Activated naive CD8-positive, alpha-beta T cell treated with anti-CD3 and anti-CD28 coated beads, Interleukin-2, amount 50 U/mL, for 16 hours (primary cell): ENCODE measurements at places on chromosomes 7 and 10.
A peak's percentile ranks its signal among the peaks of the same experiment; 100 is the strongest.

DNA sequence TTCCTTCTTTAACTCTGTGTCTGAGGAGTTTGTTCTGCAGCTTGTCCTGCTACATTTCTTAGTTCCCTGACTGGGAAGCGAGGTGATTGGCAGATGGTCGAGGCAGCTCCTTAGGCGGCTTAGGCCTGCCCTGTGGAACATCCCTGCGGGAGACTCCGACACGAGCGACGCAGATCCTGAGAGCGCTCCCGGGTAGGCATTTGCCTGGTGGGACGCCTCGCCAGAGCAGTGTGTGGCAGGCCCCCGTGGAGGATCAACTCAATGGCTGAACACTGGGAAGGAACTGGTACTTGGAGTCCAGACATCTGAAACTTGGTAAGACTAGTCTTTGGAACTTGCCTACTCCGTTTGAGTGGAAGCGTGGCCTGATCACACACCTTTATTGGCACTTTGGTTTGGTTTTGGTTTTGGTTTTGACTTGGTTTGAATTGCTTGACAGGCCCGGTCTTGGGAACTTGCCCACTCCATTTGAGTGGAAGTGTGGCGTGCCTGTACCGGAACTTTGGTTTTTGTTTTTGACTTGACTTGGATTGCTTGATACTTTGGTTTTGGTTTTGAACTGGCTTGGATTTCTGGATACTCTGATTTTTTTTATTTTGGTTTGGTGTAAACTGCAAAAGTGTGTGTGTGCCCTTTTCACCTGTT, 42.6 kb downstream of the MAP3K8 start:
- no peak for DNase-seq

DNA sequence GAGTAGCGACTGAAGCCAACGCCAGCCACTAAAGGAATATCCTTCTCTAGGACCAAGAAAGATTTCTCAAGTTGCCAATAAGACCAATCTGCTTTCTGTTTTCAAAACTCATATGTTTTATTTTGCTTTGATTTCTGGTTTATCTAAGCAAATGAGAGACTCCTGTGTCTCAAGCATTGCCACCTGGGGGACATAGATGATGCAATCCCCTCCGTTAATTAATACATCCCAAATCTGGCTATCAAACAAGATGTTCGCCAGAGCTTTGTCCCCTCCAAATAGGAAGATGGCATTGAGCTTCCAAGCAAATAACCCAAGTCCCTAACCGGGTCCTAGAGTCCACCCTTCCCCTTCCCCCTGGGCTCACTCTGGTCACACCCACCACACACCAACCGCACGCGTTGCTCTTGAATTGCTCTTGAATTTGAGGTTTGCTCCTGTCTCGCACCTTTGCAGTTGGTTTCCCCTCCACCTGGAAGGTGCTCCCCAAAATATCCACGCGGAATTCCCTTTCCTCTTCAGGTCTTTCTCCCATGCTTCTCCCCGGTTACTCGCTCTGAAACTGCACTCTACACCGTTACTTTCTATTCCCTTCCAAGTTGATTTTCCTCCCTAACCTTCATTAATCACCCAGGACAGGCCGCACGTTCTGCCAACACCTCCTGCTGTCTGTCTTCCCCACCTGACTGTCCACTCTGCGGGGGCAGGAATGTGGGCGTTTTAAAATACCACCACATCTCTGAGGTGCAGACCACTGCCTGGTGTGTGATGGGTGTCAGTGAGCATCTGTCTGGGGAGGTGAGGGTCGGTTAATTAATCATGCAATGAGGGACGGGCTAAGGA, 64.1 kb upstream of the RNF32 start:
- DNase-seq, result no peak

DNA sequence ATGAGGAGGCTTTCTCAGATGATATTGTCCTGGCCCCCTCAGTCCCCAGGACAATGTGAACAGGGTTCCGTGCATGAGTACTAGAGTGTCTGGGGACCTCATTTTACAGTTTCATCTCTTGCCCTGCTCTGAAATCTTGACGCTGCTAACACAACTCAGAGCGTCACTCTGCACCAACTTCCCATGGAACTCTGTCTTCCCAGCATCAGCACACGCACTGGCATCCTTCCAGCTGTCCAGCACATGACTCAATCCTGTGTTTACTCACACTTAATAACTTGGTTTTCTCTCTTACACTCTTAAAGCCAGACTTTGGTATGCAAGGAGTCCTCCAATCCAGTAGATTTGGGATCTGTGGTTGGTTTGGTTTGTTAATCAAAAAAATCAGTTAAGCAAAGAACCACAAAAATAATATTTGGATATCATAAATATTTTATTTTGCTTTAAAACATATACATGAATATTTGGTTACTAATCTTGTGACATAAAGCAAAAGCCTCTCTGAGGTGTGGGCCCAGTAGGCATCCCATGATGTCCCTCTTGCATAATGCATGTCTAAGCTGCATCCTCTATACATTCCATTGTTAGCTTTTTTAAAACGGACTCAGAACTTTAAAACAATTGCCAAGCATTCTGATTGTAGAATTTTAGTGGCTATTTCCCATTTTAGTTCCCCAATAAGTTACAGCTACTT, 131.0 kb downstream of the CXCL12 start:
- DNase-seq, result no peak

DNA sequence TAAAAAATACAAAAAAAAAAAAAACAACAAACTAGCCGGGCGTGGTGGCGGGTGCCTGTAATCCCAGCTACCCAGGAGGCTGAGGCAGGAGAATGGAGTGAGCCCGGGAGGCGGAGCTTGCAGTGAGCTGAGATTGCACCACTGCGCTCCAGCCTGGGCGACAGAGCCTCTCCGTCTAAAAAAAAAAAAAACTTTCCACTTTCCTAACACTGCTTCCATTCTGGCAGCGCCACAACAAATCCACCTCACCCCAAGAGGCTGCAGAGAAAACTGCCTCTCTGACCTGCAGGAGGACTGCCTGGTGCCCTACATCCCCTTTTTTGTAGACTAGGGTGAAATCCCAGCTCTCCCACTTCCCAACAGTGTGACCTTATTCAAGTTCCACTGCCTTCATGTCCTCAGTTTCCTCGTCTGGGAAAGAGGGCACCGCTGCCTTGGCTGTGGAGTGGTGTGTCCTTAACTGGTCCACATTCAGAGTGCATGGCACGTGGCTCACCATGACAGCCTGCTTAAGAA, 2.6 kb upstream of the MBL2 start:
- no peak for DNase-seq

DNA sequence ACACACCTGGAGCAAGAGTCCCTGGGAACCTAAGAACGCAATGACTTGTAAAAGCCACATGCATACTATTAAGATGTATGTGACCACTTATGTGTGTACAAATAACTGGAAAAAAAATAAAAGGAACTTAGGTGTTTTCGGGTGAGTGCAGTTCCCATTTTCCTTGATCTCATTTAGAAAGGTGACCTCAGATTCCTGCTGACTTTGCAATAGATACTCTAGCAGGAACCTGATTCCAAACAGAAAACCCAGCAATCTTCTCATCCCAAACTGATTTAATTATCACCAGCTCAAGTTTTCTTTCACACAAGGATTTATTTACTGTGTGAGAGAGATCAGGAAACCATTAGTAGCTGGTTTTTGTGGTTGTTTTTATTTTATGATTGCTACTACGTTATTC, 56.5 kb upstream of the LRGUK start:
- DNase-seq, result no peak

DNA sequence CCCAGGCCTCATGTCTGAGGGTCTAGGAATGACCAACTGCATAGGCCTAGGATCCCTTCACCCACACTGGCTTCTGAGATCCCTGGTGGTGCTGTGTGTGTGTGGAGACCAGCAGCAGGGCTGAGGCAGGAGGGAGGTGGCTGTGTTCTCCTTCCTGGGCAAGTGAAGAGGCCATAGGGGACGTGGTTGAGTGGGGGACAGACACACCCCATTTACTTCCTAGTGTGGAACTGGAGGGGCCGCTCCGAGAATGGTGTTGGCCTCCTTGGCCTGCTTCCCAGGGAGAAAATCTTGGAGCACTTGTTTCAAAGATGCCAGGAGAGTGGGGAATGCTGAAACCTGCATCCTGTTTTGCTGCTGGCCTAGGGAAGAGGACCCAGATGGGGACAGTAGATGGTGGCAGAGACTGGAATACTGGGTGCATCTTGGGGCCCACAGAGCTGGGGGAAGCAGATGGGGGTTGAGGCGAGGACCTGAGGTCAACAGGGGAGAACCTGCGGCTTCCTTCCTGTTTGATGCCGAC, 19.1 kb downstream of the UBTD1 start:
- DNase-seq, result no peak

DNA sequence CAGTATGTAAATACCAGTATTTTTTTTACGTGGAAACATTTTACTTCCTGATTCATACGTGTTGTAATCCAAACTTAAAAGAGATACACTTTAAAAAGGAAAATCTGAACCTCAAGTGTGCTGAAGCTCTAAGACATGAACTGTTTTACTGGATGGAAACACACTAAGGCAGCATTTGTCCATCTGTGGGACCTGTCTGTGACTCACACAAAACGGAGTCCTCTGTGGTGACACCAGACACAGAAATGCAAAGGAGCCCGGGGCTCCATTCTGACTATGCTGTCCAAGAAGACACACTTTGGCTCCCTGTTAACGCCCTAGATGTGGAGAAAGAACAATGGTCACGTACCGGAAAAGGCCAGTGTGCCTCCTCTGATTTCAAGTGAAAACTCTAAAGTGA, 23.9 kb downstream of the RNF133 start:
- no peak for DNase-seq

DNA sequence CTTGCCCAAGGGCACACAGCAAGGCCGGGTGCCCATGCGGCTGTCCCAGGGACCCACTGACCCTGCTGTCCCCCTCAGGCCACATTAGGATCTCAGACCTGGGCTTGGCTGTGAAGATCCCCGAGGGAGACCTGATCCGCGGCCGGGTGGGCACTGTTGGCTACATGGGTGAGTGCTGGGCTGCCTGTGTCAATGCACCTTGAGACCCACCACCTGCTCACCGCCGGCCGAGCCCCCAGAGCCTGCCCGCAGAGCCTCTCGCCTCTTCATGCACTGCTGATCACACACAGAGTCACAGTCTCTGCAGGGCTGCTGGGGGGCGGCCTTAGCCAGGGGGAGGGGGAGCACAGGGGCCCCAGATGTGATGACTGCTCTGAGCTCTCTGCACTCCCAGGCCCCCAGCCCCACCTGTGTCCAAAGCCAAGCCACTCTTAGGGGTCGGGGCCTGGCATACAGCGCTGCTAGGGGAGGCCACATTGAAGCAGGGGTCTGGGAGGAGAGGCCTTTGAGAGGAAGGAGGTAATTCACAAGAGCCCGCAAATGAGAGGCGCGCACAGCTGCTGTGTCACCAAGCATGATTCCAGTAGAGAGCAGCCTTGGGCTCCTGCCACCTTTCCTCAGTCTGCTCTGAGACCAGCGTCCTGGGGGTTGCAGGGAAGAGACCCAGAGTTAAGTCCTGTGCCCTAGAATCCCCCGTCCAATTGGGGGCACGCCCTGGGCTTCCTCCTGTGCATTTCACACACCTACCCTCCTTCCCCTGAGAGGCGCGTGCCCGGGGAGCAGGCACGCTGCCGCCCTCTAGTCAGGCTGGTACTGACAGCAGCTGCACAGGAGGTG, 100.4 kb downstream of the RGS10 start:
- DNase-seq, result no peak

- DNase-seq, result no peak
Observed at GRCh38 chr10:101273330-101273729, 44.1 kb upstream of the LBX1 start.

DNA sequence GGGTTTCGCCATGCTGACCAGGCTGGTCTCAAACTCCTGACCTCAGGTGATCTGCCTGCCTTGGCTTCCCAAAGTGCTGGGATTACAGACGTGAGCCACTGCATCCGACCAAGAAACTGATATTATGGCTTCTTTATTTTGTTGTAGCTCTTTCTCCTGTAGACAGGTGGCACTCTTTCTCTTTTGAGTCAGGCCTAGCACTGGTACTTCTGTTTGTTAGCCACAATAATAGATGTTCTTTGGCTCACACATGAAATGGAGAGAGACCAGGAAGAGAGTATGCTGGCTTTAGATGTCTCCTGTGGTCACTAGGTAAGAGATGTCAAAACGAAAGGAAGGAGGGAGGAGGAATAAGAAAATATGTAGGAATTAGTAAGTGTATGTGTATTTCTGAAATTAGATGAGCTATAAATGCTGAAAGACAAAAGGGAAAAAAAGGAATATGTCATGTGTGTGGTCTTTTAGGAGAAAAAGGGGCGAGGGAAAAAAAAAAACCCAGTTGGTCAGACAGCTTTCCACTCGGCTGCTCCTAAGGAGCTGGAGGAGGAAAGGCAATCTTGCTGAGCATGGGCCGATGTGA, 78.7 kb downstream of the CLEC2L start:
- DNase-seq, result no peak

GRCh38 chr7:106318482-106318881, 33.7 kb upstream of the NAMPT start:
- no peak for DNase-seq

- DNase-seq, result peak; percentile 9
Observed at GRCh38 chr10:70656489-70656888, 15.8 kb upstream of the ADAMTS14 start.

- DNase-seq, result no peak
Observed at GRCh38 chr10:106919871-106920282, 244.6 kb downstream of the SORCS1 start.

DNA sequence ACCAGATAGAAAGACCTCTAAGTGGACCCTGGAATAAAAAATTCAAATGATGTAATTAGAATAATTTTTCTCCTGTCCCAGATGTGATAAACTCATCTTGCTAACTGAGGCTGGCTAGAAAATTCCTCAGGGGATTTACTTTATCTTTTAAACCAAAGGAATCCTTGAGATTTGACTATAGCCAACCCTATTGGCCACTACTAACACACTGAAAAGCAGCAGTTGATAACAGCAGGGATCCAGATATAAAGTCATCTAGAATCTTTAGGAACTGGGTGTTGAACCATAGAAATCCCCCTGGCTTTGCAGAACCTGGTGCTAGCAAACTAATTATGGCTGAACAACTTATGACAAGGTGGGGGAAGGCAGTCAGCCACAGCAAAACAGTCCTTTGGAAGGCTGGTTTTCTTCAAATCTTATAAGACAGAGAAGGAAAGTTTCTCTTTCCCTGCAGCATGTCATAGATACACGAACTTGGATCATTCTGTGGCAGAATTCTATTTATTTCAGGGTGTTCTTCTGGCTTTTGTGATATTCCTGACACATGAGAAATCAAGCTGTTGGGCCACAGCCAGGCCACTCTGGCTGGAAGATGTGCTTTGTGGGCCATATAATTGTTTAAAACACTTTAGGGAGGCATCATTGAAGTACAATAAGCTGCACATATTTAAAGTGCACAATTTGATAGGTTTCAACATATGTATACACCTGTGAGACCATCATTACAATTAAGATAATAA, 643.6 kb downstream of the SORCS3 start:
- DNase-seq, result no peak
